EL (cell line): ENCODE measurements at places on chromosomes 2 and 18.

DNA sequence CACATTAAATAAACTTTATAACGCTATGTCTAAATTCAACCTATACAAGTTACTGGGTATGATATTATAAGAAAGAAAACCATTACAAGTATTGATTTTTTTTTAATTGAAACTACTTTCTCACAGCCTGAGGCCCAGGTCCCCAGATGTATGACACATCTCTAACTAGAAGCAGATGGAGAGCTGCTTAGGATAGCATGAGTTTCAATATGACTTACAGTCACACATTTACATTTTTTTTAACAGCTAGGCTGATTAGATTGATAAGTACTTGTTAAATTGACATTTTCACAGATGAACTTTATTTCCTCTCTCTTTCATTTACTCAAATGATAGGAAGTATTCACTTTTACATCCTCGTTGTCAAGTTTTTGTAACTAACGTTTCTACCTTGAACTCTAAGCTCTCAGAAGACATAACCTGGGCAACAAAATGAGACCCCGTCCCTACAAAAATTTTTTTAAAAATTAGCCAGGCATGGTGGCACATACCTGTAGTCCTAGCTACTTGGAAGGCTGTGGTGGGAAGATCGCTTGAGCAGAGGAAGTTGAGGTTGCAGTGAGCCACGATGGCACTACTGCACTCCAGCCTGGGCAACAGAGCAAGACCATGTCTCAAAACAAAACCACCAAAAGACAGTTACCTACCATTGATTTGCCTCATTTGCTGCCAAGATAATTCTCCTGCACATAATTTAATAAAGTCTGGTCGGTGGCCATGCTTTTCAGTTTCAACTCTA is 52.4 kb downstream of the STK39 start:
- peak; percentile 37 for DNase-seq

DNA sequence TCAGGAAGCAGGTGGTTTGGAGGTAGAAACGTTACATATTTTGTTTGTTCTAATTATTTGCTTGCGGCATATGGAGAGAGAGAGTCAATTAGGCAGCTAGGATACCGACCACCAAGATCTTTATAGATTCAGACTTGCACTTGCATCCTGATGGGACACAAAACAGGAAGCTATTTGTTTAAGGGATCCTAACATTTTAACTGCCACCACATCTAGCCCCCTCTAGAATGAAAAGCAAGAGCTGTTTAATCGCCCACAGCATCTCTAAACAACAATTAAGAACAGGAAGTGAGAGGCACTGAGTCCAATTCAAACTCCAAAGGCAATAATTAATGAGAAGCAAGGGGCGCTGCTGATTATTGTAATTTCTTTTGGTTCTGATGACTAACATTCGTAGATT is 182.0 kb upstream of the LINC00305 start:
- DNase-seq: no peak

DNA sequence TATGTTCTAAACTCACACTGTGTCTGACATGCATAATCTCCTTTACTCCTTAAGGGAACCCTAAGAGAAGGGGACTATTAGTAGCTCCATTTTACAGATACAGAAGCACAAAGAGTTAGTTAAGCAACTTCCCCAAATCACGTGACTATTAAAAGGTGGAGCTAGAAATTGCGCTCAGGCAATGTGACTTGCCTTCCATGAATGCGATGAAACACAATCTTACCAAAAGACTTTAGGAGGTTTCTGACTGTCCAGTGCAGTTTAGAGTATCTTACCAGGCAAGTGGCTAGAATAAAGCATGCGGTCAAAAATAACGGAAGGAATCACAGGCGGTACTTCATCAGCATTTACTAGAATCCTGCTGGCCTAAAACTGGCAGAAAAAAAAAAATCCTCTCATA is 70.4 kb downstream of the ZNF521 start:
- no peak for DNase-seq

- no peak for DNase-seq
Measured at GRCh38 chr2:31823558-31823957, 187.2 kb downstream of the MEMO1 start.

- DNase-seq: no peak
Measured at GRCh38 chr18:70535041-70535440, 246.2 kb downstream of the SOCS6 start.

GRCh38 chr2:163157411-163157810 is 318.8 kb upstream of the KCNH7 start:
- peak; percentile 35 for DNase-seq

DNA sequence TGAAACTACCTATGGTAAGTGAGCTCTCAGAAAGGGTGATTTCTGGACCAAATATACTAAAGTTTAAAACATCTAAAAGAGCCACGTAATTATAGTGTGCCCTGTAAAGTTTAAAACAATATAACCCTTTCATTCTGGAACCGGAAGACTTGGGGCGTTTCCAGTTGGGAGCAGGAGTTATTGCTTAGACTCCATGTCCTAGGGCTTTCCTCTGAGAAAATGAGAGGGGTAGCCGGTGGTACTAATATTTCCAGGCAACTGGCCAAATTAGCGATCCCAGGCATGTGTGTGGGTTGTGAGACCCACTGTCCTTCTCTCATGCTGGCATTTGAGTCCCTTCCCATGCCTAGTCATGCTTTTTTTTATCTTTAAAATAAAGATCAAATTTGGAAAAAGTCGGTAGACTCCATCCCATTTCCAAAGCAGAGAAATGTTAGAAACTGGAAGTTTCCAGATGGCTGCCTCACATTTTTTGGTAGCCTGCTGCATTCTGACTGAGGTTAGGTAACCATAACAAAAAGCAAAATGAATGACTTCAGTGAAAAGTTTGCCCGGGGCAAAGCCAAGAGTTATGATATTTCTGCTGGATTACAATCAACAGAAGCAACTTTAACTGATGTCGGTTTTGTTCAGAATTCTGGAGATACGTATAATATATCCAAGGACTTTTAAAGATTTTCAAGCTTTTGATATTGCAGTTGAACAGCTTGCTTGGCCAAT is 227.4 kb downstream of the SS18 start:
- DNase-seq: no peak

DNA sequence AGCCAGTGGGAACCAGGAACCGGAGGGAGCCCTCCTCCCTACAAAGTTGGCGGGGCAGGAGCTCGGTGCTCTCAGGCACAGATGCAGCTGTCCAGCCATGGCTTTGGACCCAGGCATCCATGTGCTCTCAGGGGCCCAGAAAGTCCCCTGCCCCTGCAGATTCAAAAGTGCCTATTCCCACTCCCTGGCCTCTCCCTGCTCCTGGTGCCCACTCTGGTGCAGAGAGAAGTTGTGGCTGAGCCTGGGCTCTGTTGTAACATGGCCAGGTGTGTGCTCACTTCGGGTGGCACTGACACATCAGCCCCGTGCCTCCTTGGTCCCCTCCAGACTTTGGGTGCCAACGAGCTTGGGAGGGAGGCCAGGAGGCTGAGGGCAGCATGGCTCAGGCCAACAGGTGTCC is 315.8 kb upstream of the KYNU start:
- DNase-seq: no peak

- peak; percentile 97 for DNase-seq
Measured at GRCh38 chr2:209495855-209496585, 72.2 kb downstream of the MAP2 start.

- no peak for DNase-seq
Measured at GRCh38 chr2:44071454-44072046, 75.8 kb upstream of the LRPPRC start.

DNA sequence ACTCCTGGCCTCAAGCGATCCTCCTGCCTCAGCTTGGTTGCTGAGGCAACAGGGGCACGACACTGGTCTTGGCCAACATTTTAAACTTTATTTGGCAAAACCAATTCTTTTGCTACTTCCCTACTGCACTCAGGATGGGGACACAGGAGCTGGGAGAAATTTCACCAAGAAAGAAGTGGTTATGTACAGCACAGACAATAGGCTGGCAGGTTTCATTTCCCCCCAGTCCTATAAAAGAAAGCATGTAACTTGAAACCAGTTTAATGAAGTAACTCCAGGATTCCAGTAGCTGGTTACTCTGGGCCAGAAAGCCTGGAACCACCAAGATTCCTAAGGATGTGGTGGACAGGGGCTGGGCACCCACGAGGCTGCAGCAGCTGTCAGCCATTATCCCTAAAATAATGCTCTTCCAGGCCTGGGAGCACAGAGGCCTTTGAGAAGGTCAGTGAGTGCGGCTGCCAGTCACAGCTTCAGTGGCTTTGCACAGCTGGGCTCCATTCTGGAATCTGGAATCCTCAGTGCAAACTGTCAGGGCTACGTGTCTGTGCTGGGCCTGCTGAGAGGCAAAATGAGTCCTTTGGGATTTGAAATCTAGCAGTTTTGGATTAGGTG is 142.3 kb upstream of the ITGA6 start:
- DNase-seq: peak; percentile 70

GRCh38 chr2:16227811-16228462 is 287.6 kb downstream of the MYCN start:
- no peak for DNase-seq

- DNase-seq: peak; percentile 16
Measured at GRCh38 chr2:163919717-163920116, 183.9 kb upstream of the FIGN start.

GRCh38 chr18:51355841-51356240 is 158.4 kb upstream of the MEX3C start:
- no peak for DNase-seq

DNA sequence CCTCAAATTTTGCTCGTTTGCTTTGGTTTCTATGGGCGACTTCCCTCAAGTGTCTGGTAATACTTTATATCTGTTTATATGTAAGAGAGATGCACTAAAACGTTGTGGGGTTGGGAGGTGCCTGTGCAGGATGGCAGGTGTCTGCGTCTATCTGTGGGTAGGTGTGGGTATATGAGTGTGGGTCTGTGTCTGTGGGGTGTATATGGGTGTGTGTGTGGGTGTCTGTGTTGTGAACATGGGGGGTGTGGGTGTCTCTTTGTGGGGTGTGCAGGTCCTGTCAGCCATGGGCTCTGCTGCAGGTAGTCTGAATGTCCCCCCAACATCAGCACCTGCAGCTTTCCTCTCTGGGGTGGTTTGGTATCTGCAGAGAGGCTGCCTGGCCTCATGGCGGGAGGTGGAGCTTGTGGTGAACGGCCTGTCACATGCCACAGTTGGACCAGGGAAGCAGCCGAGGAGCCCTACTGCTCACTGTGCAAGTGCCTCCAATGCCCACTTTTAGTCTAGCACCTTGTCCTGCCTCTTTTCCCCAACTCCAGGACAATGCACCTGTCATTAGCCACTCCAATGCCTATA is 90.3 kb downstream of the LPIN1 start:
- DNase-seq: no peak

- DNase-seq: peak; percentile 73
Measured at GRCh38 chr2:10124538-10125045, 2.1 kb downstream of the RRM2 start.
